ENCODE measurements at places on chromosomes 7 and 10. TPM values are rescaled to one million over a fixed set of nuclear protein-coding genes. Genes with fewer than 3 reads are reported as not detected.

Gene SRGN
- total RNA-seq = 1,720 TPM

Gene GRM3
- total RNA-seq = not detected

Gene ASL
- total RNA-seq = 69.8 TPM

Gene CLRN3
- 0.11 TPM for total RNA-seq

Gene MBL2
- total RNA-seq = not detected

Gene OR2AE1
- total RNA-seq = not detected

Gene TMEM243
- 33.6 TPM for total RNA-seq

Gene SPDYE6
- not detected for total RNA-seq

Gene SORBS1
- total RNA-seq = 3.9 TPM

Gene PIK3AP1
- 0.21 TPM for total RNA-seq

Gene EGR2
- total RNA-seq = 0.04 TPM

Gene AS3MT
- 1.4 TPM for total RNA-seq

Gene COL28A1
- not detected for total RNA-seq

Gene RADIL
- 0.46 TPM for total RNA-seq

Gene GSTO2
- 0.25 TPM for total RNA-seq

Gene GHRHR
- not detected for total RNA-seq

Gene FAM171A1
- 26.8 TPM for total RNA-seq

Gene CPEB3
- 0.92 TPM for total RNA-seq

Gene ASIC3
- 0.07 TPM for total RNA-seq

Gene PRKAR2B
- total RNA-seq = 84.7 TPM

Gene ENO4
- total RNA-seq = 0.07 TPM

Gene NPY4R2
- total RNA-seq = not detected

Gene FAM13C
- 0.11 TPM for total RNA-seq

Gene HTR7
- total RNA-seq = 0.28 TPM

Gene ACBD7
- total RNA-seq = 3.1 TPM

Gene LHFPL3
- total RNA-seq = not detected

Gene FAM131B
- total RNA-seq = 1.2 TPM

Gene RASSF4
- total RNA-seq = 12.3 TPM

Gene ASB10
- total RNA-seq = not detected

Gene CALY
- total RNA-seq = not detected

Gene TUBAL3
- total RNA-seq = 0.11 TPM

Gene SPDYE2
- total RNA-seq = not detected

Gene CCDC3
- 0.66 TPM for total RNA-seq

Gene SCRN1
- total RNA-seq = 29.6 TPM

Gene PON1
- total RNA-seq = not detected

Gene AGBL3
- 1.4 TPM for total RNA-seq

Gene MOGAT3
- not detected for total RNA-seq

Gene ZNF853
- total RNA-seq = 0.79 TPM

Gene DOCK4
- total RNA-seq = 198 TPM

Gene MTG1
- 56.7 TPM for total RNA-seq

Gene NPC1L1
- not detected for total RNA-seq

Gene PARD3
- 34.8 TPM for total RNA-seq

Gene PROSER2
- 6.5 TPM for total RNA-seq

Gene PNLIP
- total RNA-seq = not detected

Gene DLX6
- not detected for total RNA-seq

Gene ADIRF
- total RNA-seq = 36.5 TPM

Gene LRRN3
- total RNA-seq = not detected

Gene PTPRN2
- total RNA-seq = 0.53 TPM
